ENCODE measurements at places on chromosomes 7 and 10. TPM values are rescaled to one million over a fixed set of nuclear protein-coding genes. Genes with fewer than 3 reads are reported as not detected.
A peak's percentile ranks its signal among the peaks of the same experiment; 100 is the strongest.

DNA sequence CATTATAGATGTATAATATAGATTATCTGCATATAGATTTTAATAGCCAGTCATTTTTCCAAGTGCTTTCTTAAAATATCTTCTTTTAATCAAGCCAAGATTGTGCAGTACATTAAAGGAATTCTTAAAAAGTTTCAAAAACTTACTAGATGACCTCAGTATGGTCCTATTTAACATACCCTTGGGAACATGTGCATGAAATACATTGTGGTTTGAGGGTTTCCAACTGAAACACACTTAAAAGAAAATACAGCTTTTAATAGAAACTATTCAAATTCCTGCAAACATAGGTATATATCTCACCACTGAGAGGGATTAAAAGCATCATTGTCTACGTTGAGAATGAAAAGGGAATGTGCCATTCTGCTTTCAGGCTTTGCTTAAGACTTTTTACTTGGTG, 364.9 kb downstream of the SUGCT start:
- DNase-seq, result no peak

DNA sequence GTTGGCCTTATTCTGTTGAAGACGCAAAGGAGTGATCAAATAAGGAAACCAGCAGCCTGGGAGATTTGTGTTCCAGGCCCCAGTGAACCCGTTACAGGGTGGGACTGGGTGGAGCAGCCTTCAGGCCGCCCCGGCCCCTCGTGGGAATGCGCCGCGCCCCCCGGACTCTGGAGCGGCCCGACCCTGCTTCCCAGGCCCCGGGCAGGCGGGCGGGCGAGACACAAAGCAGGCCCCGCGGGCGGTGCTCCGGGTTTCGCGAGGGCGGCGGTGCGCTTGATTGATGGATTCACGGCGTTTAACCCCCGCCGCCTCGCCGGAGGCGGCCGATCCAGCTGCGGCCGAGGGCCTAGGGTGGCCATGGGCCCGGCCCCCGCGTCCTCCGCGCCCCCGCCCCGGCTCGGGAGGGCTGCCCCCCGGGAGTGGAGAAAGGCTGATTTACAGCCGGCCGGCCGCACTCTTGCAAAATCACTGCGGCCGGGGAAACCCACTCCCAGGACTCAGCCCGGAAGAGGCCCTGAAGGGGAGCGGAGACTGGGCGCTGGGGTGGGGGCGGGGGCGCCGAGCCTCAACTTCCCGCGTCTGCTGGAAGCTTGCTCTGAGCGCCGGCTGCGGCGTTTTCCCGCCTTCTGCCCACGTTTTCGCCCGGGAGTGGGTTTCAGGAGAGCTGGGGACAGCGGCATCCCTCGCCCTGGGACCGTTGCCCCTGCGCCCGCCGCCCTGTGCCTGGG, 299.6 kb upstream of the NFE2L3 start:
- DNase-seq, result no peak

DNA sequence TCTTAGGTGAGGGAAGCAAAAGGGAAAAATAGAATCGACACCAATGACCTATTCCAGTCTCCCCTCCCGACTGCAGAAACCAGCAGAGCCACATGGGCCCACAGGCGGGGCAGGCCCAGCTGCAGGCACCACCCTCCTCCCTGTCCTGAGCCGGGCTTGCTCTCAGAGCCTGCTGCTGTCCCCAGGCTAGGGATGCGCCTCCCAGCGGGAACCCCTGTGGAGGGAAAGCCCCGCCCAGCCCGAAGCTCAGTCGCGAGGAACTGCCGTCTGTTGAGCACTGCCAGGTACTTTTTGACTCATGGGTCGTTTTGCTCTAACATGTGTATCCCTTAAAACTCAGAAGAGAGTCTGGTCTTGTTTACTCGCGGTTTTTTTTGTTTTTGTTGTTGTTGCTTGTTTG, 124.5 kb upstream of the RET start:
- DNase-seq, result peak; percentile 64

Gene UNCX
- total RNA-seq, result not detected

DNA sequence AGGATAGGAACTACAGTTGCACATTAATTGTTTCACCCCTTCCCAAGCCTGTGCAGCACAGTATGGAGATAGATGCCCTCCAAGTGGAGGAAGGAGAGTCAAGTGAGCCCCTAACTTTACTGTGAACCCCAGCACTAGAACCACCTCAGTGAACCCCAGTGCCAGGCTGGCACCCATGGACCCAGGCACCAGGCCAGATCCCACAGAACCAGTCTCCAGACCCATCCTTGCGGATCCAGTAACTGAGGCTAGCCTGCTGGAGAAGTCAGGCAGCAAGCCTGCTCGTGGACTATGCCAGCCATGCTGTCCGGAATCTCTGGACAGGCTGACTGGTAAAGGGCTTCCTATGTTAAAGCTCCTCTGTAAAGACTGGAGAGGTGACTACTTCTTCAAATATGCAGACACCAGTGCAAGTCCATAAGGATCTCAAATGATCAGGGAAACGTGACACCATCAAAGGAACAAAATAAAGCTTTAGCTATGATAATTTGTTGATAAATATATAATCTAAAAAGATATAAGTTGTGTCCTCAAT, 27.7 kb downstream of the SHOC2 start:
- no peak for DNase-seq

DNA sequence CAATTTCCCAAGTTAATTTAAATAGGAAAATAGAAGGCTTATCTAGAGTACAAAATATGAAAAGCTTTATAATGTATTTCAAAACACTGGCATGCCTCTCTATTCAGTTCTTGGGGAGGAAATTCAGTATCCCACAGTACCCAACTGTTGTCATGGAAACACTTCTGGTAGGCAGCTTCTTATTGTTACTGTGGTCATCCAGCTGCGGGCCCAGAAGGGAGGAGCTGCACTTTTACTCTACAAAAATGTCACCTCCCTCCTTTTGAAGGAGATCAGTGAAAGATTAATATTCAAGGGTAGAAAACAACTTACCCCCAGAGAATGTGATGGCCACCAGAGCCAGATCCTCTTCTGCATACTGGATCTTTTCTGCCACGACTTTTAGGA, 202.8 kb downstream of the RAPGEF5 start:
- DNase-seq, result no peak

Data from breast epithelium (tissue), 4 donors.